Activated naive CD4-positive, alpha-beta T cell treated with anti-CD3 and anti-CD28 coated beads, Interleukin-2, amount 10 ng/mL, durations not matched to agents 7 days and 5 days (primary cell): ENCODE measurements at places on chromosomes 4 and X.

DNA sequence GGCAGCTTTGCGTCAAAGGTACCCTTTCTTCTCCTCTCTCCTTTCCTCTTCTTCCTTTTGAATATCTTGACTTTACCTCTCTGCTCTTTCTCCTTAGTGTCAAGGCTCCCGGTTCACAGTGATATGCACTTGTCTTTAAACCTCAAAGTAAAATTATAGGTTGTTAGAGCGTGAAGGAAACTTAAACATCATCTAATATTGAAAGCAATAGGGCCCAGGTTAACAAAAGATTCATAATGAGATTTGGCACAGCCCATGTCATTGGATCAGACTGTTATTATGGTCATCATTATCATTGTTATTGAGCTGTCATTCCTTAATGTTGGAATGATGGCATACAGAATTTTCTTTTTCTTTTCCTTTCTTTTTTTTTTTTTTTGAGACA lies 32.5 kb downstream of the FTHL17 start:
- no peak for DNase-seq
- no peaks in the 10 kb centered on the region for H3K36me3 ChIP-seq
- no peaks in the 10 kb centered on the region for H3K4me1 ChIP-seq

DNA sequence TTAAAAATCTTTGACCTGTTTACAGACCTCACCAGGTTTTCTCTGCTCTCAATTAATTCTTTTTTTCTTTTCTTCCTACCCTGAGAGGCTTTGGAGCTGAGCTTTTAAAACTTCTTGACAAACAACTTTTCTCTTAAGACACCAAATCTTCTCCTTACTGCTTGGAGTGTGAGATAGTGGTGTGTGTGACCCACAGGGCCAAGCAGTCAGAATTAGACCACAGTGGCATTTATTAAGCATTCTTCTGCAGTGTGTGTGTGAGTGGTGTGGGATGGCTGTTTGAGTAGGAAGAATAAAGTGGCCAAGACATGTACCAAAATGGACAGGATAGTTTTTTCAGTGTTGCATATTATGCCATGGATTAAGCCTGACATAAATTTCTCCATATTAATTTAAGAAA lies 665.1 kb downstream of the RAPGEF2 start:
- no peak for DNase-seq
- H3K36me3 ChIP-seq = no peaks in the 10 kb centered on the region
- no peaks in the 10 kb centered on the region for H3K27me3 ChIP-seq
- H3K4me1 ChIP-seq = no peaks in the 10 kb centered on the region
- H3K4me3 ChIP-seq = no peak overlapping the region

GRCh38 chr4:7786040-7786439 lies 153.6 kb downstream of the AFAP1 start:
- peaks cover 26% of the 10 kb centered on the region for H3K4me1 ChIP-seq
- H3K4me3 ChIP-seq = no peak overlapping the region
- DNase-seq = no peak
- no peak overlapping the region for H3K27ac ChIP-seq
- no peaks in the 10 kb centered on the region for H3K27me3 ChIP-seq
- H3K36me3 ChIP-seq = peaks cover 6% of the 10 kb centered on the region

GRCh38 chrX:71536285-71536684 lies 3.4 kb downstream of the OGT start:
- H3K36me3 ChIP-seq = peaks cover 45% of the 10 kb centered on the region
- H3K4me1 ChIP-seq = peaks cover 43% of the 10 kb centered on the region
- H3K4me3 ChIP-seq = peak overlapping the region; percentile 98
- peak overlapping the region; percentile 83 for H3K27ac ChIP-seq
- no peak for DNase-seq

DNA sequence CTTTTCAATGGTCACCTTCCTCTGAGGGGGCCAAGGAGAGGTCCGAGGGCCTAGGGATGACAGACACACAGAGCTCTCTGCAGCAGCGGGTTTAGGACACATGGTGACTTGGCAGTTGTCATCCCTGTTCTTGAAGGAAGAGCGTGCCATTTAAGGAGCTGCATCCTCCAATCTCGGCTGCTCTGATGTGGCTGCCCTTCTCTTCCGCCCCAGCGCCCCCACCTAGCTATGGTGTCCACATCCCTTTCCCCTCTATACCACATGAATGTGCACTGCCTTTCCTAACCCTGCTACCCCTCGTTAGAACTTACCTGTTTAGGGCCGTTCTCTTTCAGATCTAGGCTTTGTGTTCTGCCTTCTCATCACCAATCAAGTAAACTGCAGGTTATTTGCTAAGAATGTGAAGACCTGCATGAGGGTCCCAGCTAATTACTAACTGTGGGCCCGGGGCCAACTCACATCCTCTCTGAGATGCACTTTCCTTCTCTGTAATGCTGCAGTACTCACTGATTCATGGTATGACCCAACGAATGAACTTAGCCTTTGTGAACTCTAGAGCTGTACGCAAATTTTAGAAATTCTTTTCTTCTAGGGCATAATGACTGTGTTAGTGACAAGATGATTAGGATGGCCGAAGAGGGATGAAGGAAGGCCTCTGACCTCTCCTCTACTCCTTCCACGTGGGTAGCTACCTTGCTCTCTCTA lies 38.2 kb downstream of the CHST7 start:
- no peaks in the 10 kb centered on the region for H3K27me3 ChIP-seq
- peaks cover 30% of the 10 kb centered on the region for H3K36me3 ChIP-seq
- peak overlapping the region; percentile 14 for H3K4me3 ChIP-seq
- DNase-seq = peak; percentile 79

DNA sequence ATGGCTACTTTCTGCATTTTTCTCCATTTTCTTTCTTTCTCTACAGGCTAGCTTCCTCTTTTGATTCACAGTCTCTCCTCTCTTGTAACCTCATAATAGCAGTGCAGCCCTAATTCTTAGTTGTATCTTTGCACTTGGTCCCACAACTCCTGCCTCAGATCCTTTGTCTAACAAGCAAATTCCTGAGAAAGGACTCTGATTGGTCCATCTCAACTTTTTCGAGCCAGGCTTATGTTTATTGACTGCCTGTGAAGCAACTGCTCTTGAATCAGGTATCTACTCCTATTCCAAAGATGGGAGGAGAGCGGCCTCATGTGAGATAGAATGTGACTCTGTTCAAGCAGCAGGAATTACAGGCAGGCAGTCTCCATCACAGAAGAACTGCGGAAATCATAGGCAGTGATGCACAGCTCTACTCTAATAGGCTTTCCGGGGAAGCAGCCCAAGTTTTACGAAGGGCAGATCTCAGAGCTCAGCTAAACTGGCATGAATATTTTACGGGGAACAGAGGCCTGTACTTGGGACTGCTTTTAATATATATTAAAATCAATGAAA lies 123.5 kb downstream of the GABRB1 start:
- no peak overlapping the region for H3K27ac ChIP-seq
- peaks cover under 1% of the 10 kb centered on the region for H3K4me1 ChIP-seq
- H3K36me3 ChIP-seq = no peaks in the 10 kb centered on the region
- no peak for DNase-seq
- no peak overlapping the region for H3K4me3 ChIP-seq

DNA sequence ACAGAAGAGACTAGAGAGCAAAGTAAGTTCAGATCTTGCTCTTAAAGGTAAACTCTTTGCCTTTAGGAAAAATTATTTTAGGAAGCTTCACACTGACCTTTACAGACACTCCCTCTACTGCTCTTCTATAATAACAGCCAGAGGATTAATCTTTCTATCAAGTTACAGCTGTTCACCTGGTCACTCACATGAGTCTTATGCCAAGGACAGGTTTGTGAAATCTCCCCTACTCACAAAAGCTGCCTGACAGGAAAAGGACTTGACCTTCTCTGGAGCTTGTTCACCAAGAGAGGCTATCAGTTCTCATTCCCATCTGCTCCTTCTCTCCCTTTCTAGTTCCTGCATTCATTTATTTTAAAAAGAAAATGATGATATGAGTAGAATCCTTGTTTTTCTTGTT lies 117.3 kb downstream of the C4orf51 start:
- H3K4me1 ChIP-seq = peaks cover 2% of the 10 kb centered on the region
- DNase-seq = no peak
- no peaks in the 10 kb centered on the region for H3K36me3 ChIP-seq
- H3K27me3 ChIP-seq = no peaks in the 10 kb centered on the region

GRCh38 chrX:338281-338835 lies 19.8 kb upstream of the GTPBP6 start:
- no peak overlapping the region for H3K4me3 ChIP-seq
- peaks cover 35% of the 10 kb centered on the region for H3K36me3 ChIP-seq
- no peaks in the 10 kb centered on the region for H3K27me3 ChIP-seq
- H3K4me1 ChIP-seq = no peaks in the 10 kb centered on the region
- no peak overlapping the region for H3K27ac ChIP-seq

- H3K36me3 ChIP-seq = no peaks in the 10 kb centered on the region
- no peaks in the 10 kb centered on the region for H3K27me3 ChIP-seq
- no peak overlapping the region for H3K4me3 ChIP-seq
- no peak for DNase-seq
Measured at GRCh38 chrX:26789751-26790150, 573.8 kb downstream of the MAGEB5 start.

GRCh38 chr4:184953421-184953945 lies 64.8 kb upstream of the HELT start:
- H3K4me3 ChIP-seq = no peak overlapping the region
- peaks cover 31% of the 10 kb centered on the region for H3K27me3 ChIP-seq
- no peak for DNase-seq
- no peaks in the 10 kb centered on the region for H3K4me1 ChIP-seq
- H3K27ac ChIP-seq = no peak overlapping the region

DNA sequence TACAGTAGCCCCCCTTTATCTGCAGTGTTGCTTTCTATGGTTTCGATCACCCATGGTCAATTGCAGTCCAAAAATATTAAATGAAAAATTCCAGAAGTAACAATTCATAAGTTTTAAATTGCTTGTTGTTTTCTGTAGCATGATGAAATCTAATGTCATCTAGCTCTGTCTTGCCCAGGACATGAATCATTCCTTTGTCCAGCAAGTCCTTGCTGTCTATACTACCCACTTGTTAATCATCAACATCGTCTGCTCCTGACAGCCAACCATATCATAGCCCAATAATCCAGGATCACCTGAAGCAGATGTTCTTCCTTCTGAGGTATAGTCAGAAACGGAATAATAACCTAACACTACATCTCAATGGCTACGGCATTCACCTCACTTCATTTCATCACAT lies 79.8 kb downstream of the ADAMTS3 start:
- no peak overlapping the region for H3K27ac ChIP-seq
- H3K4me3 ChIP-seq = no peak overlapping the region
- no peaks in the 10 kb centered on the region for H3K27me3 ChIP-seq

- H3K4me3 ChIP-seq = no peak overlapping the region
- H3K27ac ChIP-seq = no peak overlapping the region
- no peak for DNase-seq
- no peaks in the 10 kb centered on the region for H3K4me1 ChIP-seq
- H3K27me3 ChIP-seq = no peaks in the 10 kb centered on the region
- H3K36me3 ChIP-seq = peaks cover 31% of the 10 kb centered on the region
Measured at GRCh38 chr4:849478-850175, 23.7 kb upstream of the CPLX1 start.

DNA sequence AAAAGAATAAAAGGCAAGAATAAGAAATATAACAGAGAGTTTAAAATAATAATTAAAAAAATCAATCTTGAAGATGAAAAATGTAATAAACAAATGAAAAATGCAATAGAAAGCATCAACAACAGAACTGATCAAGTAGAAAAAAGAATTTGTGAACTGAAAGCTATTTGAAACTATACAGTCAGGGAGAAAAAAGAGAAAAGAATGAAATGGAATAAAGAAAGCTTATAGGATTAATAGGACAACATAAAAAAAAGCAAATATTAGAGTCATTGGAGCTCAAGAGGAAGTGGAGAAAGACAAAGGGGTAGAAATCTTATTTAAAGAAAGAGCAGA lies 126.8 kb upstream of the RPL34 start:
- peaks cover 20% of the 10 kb centered on the region for H3K4me1 ChIP-seq
- H3K36me3 ChIP-seq = peaks cover 7% of the 10 kb centered on the region
- no peak overlapping the region for H3K4me3 ChIP-seq
- no peak overlapping the region for H3K27ac ChIP-seq
- H3K27me3 ChIP-seq = no peaks in the 10 kb centered on the region

- H3K4me3 ChIP-seq = no peak overlapping the region
- H3K36me3 ChIP-seq = no peaks in the 10 kb centered on the region
- DNase-seq = no peak
- H3K27me3 ChIP-seq = no peaks in the 10 kb centered on the region
- no peaks in the 10 kb centered on the region for H3K4me1 ChIP-seq
Measured at GRCh38 chr4:13912966-13913365, 285.4 kb upstream of the BOD1L1 start.

GRCh38 chrX:98409867-98410266 lies 1526.2 kb downstream of the RPA4 start:
- no peaks in the 10 kb centered on the region for H3K4me1 ChIP-seq
- no peak for DNase-seq
- no peaks in the 10 kb centered on the region for H3K27me3 ChIP-seq

DNA sequence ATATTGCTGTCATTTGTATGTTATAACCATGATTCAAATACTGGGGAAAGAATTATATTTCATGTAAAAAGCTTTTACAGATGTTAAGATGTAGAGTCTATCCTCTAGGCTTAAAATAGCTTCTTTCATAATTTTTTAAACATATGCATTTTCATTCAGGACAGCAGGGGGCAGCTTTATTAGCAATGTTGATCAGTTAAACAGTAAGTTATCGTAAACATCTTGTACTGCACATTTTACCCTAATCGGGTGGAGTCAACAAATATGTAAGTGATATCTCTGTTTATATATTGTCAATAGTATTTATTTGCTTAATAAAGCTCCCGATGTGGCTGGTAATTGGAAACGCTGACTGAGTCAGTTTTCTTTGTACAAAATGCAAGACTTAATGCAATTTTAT lies 142.5 kb upstream of the MED14 start:
- DNase-seq = peak; percentile 22
- H3K27me3 ChIP-seq = no peaks in the 10 kb centered on the region
- no peak overlapping the region for H3K27ac ChIP-seq
- H3K4me1 ChIP-seq = no peaks in the 10 kb centered on the region

GRCh38 chr4:26094911-26095310 lies 180.9 kb downstream of the SMIM20 start:
- no peak for DNase-seq
- peaks cover 4% of the 10 kb centered on the region for H3K36me3 ChIP-seq
- no peaks in the 10 kb centered on the region for H3K27me3 ChIP-seq
- H3K27ac ChIP-seq = no peak overlapping the region
- no peak overlapping the region for H3K4me3 ChIP-seq
- peaks cover 6% of the 10 kb centered on the region for H3K4me1 ChIP-seq

GRCh38 chr4:174708381-174708780 lies 120.7 kb downstream of the GLRA3 start:
- H3K36me3 ChIP-seq = no peaks in the 10 kb centered on the region
- no peak overlapping the region for H3K27ac ChIP-seq
- no peaks in the 10 kb centered on the region for H3K27me3 ChIP-seq
- no peak for DNase-seq
- no peak overlapping the region for H3K4me3 ChIP-seq

GRCh38 chr4:98728433-98728832 lies 70.0 kb upstream of the TSPAN5 start:
- no peak overlapping the region for H3K4me3 ChIP-seq
- peaks cover 4% of the 10 kb centered on the region for H3K36me3 ChIP-seq
- no peak for DNase-seq
- peaks cover 4% of the 10 kb centered on the region for H3K27me3 ChIP-seq

DNA sequence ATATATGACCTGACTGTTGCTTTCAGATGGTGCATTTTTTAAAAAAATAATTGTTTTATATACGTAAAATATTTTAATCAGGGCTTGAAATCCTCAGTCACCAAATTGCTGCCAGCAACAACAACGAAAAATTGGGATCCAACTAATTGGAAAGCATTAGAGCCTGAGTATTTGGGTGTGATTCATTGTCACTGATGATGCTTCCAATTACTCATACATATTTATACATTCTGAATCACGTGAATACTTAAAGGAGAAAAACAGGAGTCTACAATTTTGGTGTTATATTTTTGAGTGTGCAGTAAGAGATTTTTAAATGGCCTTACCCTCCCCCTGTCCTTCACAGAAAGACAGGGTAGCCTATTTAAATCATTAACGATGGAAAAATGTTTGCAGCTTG lies 765.6 kb upstream of the TENM3 start:
- H3K27ac ChIP-seq = no peak overlapping the region
- no peaks in the 10 kb centered on the region for H3K27me3 ChIP-seq
- H3K4me1 ChIP-seq = no peaks in the 10 kb centered on the region
- no peaks in the 10 kb centered on the region for H3K36me3 ChIP-seq
- H3K4me3 ChIP-seq = no peak overlapping the region
